ENCODE measurements at places on chromosomes 7 and 10.

DNA sequence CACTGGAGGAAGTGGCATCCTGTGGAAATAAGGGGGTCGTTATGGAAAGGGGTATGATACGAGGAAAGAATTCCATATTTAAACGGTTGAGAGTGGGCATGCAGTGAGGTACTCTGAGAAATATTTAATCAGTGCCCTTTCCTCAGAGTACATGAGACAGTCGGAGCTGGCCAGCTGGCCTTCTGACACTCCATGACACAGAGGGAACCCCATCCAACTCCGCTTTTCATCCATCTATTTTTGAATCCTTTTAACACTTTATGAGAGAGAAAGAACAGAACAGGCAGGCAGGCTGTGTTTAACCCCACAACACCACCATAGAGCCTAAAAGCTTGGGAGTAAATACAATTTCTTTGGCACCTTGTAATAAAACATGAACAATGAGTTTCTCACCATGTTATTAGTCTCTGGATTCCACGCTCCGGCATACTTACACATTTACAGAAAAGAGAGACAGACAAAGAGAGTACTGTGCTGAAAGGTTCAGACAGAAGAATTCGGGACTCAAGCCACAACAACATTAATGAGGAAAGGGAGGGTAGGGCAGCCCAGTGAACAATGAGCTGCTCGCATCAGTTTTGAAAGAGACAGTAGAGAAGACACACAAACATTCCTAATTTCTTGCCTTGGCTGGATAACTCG, 124.2 kb upstream of the PDLIM1 start:
- DNase-seq, result no peak

DNA sequence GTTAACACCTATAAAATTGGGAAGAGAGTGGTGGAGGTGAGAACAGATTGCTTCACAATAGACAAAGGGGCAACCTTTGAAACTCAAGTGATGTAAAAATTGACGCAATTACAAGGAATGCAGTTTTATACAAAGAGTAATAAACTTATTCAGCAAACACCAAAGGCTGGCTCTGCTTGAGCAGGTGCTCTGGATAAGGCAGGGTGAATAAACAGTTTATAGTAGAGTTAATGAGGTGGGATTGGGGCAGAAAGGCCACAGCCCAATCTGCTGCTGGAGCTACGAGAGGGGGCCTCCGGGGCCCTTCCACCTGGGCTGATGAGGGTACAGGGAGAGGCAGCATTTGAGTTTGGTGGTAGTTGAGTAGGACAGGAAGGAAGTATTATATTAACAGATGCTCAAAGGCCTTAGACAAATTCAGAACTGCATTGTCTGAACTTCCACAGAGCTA, 6.0 kb downstream of the MUC12 start:
- DNase-seq, result no peak

DNA sequence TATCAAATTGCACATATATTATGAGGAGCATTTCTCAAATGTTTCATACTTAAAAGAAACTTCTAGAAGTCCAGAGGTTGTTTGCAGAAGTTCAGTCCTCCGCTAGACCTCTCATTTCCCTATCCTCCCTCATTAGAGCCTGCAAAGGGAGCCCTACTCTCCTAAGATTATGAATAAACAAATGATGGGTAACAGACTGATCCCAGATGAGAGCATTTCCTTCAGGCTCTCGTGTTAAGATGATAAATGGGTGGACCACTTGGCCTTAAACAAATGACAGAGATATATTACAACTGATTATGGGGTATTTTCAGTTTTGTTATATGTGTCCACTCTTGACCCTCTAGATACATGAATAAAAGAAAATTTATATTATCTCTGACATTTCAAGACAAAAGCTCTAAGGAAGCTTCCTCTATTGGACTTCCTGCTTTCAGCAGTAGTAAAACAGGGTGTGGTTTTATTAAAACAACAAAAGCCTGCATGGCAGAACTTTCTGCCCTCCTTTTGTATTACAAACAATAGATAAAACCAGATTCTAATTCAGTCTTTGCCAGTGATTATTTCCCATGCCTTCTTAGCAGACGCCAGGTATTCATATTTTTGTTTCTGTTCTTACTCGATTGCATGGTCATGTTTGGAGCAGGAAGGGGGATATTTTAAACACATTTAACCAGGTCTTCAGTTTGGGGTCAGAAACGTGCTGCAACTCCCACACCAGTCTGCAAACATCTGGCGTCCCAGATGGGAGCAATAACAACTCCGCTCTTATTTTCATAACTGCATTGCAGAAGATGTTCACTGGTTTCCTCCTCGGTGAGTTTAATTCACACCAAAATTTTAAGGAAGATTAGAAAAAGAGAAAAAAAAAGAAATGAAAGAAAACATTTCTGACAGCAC, 52.4 kb upstream of the FAM204A start:
- peak; percentile 35 for DNase-seq

DNA sequence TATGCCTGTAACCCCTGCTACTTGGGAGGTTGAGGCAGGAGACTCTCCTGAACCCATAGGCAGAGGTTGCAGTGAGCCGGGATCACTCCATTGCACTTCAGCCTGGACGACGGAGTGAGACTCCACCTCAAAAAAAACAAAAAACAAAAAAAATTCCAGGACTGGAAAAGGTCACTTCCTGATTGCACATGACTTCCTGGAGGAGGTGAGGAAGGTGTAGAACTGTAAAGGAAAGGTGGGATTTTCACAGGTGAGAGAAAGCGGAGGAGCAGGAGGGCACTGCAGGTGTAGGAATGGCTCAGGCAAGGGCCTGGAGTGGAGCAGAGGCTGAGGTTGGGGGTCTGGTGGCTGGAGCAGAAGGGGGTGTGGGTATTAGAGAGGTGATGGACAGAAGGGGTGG, 3.2 kb upstream of the MUC3A start:
- no peak for DNase-seq

DNA sequence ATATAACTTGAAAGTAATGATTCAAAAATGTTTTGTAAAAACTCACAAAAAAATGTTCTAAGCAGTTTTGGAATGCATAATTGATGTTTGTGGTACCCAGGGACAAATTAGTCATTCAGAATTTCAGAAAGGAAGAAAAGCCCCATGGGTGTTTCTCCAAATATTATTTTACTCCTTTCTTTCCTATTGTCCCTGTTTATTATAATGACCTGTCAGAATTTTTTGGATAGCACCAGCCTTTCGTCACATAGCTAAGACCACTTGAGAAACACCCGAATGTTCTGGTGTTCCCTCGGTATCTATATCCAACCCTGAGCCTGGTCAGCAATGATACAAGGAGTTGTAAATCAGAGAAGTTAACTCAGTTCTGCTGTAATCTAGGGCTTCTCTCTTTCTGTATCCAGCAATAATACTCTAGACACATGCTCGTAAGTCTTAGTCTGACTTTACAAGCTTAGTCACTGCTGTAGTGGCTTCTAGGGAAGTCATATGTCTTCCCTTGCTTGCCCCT, 64.8 kb upstream of the MEOX2 start:
- no peak for DNase-seq

GRCh38 chr10:87827681-87828080, 9.7 kb upstream of the ATAD1 start:
- no peak for DNase-seq
